ENCODE measurements at places on chromosomes 12 and 14. TPM values are rescaled to one million over a fixed set of nuclear protein-coding genes. Genes with fewer than 3 reads are reported as not detected.

Gene TFCP2
- 9.6 TPM for total RNA-seq

Gene OR4Q2
- total RNA-seq = not detected

Gene PAWR
- total RNA-seq = 29.5 TPM

Gene HHIPL1
- 1.9 TPM for total RNA-seq

Gene TEX52
- total RNA-seq = not detected

Gene PLEKHH1
- total RNA-seq = 1.3 TPM

Gene SLC7A8
- total RNA-seq = 1.1 TPM

Gene RASAL1
- total RNA-seq = not detected

Gene B4GALNT1
- total RNA-seq = 5.3 TPM

Gene TCL1B
- not detected for total RNA-seq
